T-helper 17 cell (primary cell): ENCODE measurements at places on chromosomes 6 and 20.

DNA sequence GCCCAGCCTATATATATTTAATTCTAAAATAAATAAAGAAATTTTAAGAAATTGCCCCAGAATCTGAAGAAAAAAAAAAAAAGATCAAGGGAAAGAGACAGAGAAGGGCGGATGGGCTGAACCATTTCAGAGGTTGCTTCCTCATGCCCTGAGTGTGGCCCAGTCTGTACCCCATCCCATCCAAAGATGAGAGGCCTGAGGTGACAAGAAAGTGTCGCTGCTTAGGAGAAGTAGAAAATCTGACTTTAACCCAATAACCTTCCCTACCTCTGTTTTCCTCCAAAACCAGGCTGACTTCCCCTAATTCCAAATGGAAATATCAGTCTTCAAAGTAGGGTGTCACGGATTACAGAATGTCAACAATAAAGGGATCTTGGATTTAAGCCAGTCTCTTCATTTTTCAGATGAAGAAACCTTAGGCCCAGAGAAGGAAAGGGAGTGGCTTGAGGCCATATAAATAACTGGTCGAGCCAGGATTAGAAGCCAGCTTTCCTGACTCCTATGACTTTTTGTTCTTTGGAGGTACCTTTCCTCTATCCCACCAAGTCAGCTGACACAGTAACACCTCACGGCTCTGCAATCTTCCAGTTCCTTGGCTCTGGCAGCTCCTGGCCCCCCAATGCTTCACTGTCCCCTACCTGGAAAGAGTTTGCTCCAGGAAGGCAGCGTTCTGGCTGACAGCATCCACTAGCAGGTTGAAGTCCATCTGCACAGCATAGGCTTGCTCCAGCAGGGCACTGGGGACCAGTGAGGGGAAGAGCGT is 10.1 kb downstream of the GSS start:
- DNase-seq: no peak

DNA sequence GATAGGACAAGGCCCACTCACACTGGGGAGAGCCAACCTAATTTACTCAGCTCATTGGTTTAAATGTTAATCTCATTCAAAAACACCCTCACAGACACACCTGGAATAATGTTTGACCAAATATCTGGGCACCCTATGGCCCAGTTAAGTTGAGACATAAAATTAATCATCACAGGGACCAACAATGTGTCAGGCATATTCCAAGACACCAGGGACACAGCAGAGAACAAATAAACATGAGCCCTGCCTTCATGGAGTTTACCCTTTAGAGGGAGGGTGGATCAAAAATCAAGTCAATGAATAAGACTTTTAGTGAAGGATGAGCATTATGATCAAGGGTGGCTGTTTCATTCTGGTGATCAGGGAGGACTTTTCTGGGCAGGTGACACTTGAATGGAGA is 98.7 kb upstream of the CHD6 start:
- DNase-seq: no peak

GRCh38 chr20:60071965-60072364 is 113.7 kb downstream of the CDH26 start:
- DNase-seq: no peak

GRCh38 chr20:50969435-50969834 is 10.8 kb downstream of the MOCS3 start:
- no peak for DNase-seq

- DNase-seq: no peak
These were observed 47.8 kb upstream of the IMPG1 start for GRCh38 chr6:76120302-76120701.

GRCh38 chr6:11835065-11835464 is 56.5 kb upstream of the ADTRP start:
- DNase-seq: no peak

GRCh38 chr6:125939026-125939425 is 17.5 kb upstream of the HINT3 start:
- DNase-seq: no peak

DNA sequence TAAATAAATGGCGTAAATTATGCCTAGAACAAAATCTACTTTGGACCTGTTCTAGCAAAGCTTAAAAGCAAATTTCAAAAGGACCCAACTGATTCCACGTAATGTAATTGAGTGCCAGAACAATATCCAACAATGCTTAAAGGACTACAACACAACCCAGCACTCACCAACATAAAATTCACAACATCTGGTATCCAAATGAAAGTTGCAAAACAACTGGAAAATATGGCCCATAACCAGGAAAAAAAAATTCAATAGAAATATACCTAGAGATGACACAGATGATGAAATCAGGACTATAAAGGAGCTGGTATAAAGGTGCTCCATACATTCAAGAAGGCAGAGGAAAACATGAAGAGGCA is 14.1 kb downstream of the TUBB2B start:
- no peak for DNase-seq

DNA sequence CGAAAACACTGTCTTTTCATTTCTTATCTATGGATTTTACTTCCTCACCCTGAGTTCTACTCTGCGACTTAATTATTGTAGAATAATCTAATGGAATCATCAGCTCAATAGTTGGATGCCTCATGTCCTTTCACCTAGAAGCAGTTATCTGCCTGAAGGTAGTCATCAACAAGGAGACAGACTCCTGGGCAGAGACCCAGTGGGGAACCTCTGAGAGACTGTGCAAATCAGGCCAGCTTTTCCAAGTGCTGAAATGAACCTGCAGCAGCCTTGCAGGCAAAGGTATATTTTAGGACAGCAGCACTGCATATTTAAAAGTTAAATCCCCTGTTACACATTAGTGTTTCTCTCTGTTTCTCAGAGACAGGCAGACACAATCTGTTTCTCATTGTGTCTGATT is 99.7 kb upstream of the STMND1 start:
- DNase-seq: no peak

- no peak for DNase-seq
These were observed 31.1 kb downstream of the CNKSR3 start for GRCh38 chr6:154479351-154479769.

GRCh38 chr6:118410001-118410400 is 138.1 kb upstream of the PLN start:
- no peak for DNase-seq

DNA sequence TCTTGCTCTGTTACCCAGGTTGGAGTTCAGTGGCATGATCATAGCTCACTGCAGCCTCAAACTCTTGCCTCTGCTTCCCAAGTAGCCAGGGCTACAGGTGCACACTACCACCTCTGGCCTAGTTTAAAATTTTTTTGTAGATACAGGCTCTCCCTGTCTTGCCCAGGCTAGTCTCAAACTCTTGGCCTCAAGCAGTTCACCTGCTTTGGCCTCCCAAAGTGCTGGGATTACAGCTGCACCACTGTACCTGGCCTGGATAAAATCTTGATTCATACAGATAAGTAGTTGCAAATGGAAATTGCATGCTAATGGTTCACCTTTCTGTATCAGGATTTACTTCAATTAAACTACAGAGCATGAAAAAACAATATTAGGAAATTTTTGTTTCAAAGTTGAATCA is 4.2 kb downstream of the CD2AP start:
- DNase-seq: no peak
